Left kidney (tissue), 8 donors: ENCODE measurements at places on chromosomes 3 and 15. TPM values are rescaled to one million over a fixed set of nuclear protein-coding genes. Genes with fewer than 3 reads are reported as not detected.

The MORC1 gene
- polyA plus RNA-seq = 0.57 TPM

The NPAP1 gene
- polyA plus RNA-seq = 2.1 TPM

The SERINC4 gene
- not detected for polyA plus RNA-seq

The EFHB gene
- polyA plus RNA-seq = 2.5 TPM

DNA sequence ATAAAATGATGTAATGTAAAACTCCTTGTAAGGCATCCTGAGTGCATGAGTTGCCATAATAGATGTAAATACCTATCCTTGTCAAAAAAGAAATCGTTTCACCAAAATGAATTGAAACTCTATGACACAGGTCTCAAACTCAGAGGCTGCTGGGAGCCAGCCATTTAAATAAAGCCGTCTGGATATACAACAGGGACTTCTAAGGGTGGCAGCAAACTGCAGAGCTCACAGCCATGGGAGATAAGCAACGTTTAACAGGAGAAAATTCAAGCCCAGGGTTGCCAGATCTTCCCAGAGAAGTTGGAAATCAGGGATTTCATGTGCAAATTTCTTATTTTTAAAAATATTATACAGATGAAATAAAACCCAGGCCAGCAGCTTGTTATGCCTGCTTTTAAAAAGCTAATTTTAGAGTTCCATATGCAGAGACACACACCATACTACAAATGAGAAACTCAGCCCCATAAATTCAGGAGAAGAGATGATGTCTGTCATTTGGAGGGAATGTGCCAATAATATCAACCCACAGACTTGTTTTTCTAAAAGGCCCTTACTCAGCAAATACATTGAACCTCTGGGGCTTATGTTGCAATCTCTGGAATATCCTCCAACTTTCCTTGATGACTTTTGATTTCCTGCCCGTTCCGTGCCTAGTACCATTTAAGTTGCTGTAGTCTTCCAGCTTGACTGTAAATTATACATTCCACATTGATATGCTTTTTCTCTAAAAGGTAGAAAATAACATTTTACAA is 75.6 kb downstream of the AQP9 start:
- DNase-seq = no peak

DNA sequence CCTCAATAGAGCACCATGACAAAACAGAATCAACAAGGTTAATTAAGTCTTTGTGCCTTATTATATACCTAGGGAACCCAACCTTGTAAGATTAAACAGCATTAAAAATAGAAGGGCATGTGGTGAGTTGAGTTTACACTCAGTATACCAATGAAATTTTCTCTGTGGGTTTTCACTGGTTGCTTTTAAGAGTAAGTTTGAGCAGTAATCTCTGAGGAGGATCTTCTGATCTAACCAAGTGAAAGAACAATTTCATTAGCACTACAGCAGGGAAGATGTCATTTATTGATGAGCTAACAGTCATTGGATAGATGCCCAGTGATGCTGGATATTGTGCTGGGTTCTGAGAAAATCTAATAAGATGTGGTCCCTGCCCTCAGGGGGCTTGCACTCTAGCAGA is 26.9 kb upstream of the AKAP13 start:
- DNase-seq = no peak

DNA sequence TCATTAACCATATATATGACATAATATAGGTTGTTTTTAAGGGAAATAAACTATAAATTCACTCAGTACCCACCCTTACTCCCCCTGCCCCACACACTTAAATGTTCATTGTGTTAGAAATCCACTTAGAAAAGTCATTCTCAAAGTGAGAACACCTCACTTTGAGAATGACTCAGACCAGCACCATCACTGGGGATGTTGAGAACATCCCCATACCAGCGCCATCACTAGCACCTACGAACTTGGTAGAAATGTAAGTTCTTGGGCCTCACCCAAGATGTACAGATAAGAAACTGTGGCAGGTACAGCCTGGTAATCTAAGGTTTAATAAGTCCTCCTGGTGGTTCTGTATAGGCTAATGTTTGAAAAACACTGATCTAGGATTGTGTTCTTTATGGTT is 362.6 kb downstream of the LPP start:
- DNase-seq = no peak

- no peak for DNase-seq
Observed at GRCh38 chr3:13002398-13003124, 70.7 kb downstream of the IQSEC1 start.

DNA sequence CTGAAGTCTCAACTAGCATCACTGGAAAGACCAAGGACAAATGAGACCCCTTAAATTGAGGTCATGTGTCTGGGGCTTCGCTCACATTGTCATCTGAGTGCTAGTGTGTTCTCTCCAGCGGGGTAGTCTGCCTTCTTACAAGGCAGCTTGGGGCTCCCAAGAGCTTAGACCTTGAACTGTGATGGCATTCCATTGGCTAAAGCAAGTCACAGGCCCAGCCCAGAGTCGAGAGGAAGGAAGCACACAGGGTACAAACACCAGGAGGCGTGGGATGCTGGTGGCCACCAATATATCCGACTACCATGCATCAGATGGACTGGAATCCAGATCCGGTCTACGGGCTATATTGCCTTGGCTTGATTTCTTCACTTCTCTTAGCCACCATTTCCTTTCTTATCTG is 31.5 kb upstream of the DYNC1LI1 start:
- no peak for DNase-seq

DNA sequence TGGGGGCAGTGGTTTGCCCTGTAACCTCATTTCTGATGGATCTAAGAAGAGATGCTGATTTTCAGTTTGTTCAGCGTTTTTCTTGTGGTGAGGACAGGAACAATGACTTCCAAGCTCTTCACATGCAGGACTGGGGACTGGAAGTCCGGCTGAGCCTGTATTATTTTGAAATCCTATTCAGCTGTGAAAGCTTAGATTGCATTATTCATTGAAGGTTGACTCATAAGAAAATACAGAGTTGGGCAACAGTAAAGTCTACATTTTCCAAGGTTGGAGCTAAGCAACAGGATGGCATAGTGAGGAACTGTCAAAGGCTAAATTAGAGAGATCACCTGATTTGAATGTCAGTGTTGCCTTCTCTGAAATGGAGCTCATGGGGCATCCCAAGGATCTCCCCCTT is 230.9 kb upstream of the FEZF2 start:
- DNase-seq = no peak

GRCh38 chr15:25493823-25494526 is 55.2 kb upstream of the UBE3A start:
- DNase-seq = no peak

DNA sequence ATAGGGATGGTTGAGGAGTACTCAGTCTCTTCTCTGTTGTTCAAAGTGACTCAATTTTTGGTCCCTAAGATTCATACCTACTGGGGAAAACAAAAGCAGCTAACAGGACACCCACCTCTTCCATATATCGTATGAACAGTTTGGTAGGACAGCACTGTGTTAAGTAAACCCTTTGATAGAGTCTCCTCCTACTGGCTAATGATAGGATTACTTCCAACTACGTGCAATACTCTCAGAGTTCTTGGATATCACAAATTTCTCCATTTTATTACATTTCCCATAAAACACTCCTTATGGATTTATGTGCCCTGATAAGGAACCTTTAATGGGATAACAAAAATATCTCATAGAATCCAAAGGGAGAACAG is 200.2 kb upstream of the GOLGA6L4 start:
- DNase-seq = peak; percentile 36
